ENCODE measurements at places on chromosomes 2 and 18. TPM values are rescaled to one million over a fixed set of nuclear protein-coding genes. Genes with fewer than 3 reads are reported as not detected.

The AQP4 gene
- total RNA-seq = 1.1 TPM

The MOGAT1 gene
- total RNA-seq = not detected

The DNAJC5G gene
- total RNA-seq = not detected

DNA sequence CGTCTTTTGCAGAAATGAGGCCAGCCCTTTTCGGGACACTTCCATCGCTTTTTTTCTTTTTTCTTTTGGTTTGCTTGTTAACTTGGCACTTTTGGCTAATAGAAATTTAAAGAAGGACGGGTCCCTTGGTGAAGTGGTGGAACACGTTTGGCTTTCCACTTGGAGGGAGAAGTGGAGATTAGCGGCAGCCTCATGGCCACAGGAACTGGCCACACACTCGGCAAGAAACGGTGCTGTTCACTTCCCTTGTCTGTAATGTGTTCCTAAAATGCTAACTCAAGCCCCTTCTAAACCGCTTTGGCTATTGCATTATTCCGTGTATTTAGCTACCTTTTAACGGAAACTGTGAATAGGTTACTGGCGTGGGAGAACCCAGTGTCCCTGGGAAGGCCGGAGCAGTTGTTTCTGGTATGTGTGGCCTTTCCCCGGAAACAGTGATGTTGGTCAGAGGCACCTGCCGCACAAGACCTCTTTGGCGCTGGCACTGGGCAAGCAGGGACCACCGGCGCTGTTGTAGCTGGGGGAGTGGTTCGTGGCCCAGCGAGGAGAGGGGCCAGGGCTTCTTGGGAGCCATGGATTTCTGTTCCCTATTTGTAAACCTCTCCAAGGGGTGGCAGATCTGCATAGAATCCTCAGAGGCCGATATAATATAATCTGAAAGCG lies 981 bp downstream of the RAMP1 start:
- no peaks in the 10 kb centered on the region for H3K36me3 ChIP-seq
- H3K27me3 ChIP-seq = no peaks in the 10 kb centered on the region
- peak; percentile 46 for DNase-seq
- H3K27ac ChIP-seq = peak overlapping the region; percentile 100

GRCh38 chr18:43559507-43559906 lies 282.2 kb upstream of the SYT4 start:
- H3K4me3 ChIP-seq = no peak overlapping the region
- DNase-seq = no peak
- H3K36me3 ChIP-seq = no peaks in the 10 kb centered on the region

DNA sequence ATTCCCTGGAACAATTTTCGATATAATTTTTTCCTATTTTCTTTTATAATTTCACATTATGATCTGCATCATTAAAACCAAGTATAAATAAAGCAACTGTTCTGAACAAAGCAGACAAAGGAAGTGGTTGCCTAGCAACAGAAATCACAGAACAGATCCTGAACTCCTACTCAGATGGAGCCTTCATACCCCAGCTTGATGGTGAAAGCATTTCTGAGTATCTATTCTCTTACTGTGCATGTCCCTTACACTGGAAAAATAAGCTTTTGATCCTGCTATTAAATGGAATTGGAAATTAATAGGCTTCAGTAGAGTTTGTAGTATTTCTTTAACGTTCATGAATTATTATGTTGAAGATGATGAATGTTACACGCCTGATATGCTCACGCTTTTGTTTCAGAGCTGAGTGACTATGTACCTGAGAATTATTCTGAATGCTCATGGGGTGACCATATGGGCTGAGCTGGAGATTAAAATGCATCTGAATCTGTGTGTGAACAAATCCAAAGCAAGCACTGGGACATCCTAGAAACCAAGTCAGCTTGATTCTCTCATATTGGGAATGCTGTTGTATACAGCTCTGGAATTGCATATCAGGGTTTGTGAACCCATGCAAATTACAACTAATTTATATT lies 254.0 kb downstream of the KCNJ3 start:
- no peaks in the 10 kb centered on the region for H3K4me1 ChIP-seq
- no peak for DNase-seq
- H3K27ac ChIP-seq = no peak overlapping the region
- no peaks in the 10 kb centered on the region for H3K27me3 ChIP-seq
- H3K36me3 ChIP-seq = no peaks in the 10 kb centered on the region

DNA sequence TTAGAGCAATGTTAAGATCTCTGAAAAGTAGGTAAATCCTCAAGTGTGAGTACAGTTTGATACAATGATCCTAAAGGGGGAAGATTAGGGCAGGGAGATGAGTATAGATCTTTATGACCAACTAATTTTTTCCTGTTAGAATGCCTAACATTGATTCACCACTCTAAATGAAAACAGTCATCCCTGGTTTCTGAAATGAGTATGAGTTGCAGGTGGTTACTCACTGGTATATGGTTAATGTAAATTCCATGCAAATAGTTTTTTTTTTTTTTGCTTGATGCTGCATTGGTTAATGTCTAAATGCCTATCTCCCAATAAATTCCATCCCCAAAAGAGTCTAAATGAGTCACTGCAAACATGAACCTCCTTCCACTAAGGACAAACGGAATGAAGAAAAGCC lies 55.0 kb upstream of the SERPINB2 start:
- no peak overlapping the region for H3K27ac ChIP-seq
- no peaks in the 10 kb centered on the region for H3K27me3 ChIP-seq
- no peak overlapping the region for H3K4me3 ChIP-seq

DNA sequence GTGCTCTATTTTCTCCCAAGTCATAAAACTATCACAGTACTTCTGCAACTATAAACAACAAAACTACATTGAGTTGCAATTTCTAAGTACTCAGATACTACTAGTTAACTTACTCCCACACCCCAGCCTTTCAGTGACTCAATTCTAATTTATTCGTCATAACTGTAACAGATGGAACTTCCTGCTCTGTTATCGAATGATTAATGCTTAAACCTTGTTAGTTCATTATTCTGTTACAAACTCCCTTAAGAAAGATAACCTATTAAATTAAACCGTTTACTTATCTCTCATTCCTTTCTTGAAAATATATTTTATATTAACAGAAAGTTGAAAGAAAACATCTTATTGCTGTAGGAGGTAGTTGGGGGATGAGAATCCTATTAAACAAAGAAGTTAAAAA lies 17.0 kb downstream of the TNFAIP6 start:
- no peak for DNase-seq
- no peaks in the 10 kb centered on the region for H3K4me1 ChIP-seq
- H3K27me3 ChIP-seq = no peaks in the 10 kb centered on the region

GRCh38 chr2:120391911-120392665 lies 46.2 kb downstream of the INHBB start:
- no peaks in the 10 kb centered on the region for H3K27me3 ChIP-seq
- H3K4me3 ChIP-seq = no peak overlapping the region
- no peaks in the 10 kb centered on the region for H3K4me1 ChIP-seq
- no peak overlapping the region for H3K27ac ChIP-seq

GRCh38 chr2:238771639-238772038 lies 76.2 kb upstream of the TWIST2 start:
- H3K4me3 ChIP-seq = no peak overlapping the region

DNA sequence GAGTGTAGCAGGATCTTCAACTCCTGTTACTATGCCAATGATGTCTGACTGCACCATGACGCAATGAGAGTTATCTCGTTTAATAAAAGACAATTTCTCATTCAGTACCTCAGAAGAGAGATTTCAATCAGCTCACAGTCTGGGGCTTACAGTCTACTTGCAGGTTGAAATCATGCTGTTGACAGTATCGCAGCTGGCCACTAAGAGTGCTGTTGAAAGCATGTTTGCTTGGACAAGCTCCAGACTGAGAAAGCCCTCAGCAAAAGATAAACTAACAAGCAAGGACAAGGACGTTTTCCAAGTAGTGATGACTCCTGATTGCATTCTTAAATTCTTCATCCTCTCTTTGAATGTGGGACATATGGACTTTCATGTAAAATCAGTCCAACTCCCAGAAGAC lies 145.2 kb upstream of the SYT4 start:
- no peak for DNase-seq
- no peaks in the 10 kb centered on the region for H3K27me3 ChIP-seq
- no peaks in the 10 kb centered on the region for H3K4me1 ChIP-seq
- H3K36me3 ChIP-seq = no peaks in the 10 kb centered on the region
- H3K27ac ChIP-seq = no peak overlapping the region

- H3K4me1 ChIP-seq = no peaks in the 10 kb centered on the region
- DNase-seq = no peak
- H3K36me3 ChIP-seq = no peaks in the 10 kb centered on the region
- H3K4me3 ChIP-seq = no peak overlapping the region
These were observed 51.3 kb upstream of the CD302 start for GRCh38 chr2:159849160-159849813.
